ENCODE measurements at places on chromosomes 5 and 9.
A peak's percentile ranks its signal among the peaks of the same experiment; 100 is the strongest.

DNA sequence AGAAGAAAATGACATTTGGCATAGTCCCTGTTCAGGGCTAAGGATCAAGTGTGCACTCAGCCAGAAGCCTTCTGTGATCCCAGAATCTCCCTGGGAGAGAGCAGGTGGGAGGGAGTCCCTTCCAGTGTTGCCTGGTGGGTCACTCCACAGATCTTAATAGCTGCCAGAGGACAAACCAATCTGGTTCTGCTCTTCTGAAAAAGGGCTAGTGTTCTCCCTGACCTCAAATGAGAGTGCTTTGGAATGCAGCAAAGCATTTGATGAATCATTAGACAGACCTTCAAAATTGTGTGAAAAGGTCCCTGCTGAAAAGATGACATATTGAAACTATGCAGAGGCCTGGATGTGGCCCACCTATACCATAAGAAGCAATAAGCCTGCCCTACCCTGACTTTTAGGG is 339.7 kb downstream of the TMEM232 start:
- no peak for DNase-seq

GRCh38 chr5:124399426-124399961 is 346.9 kb downstream of the ZNF608 start:
- DNase-seq = no peak

- peak; percentile 18 for DNase-seq
Observed at GRCh38 chr5:168159425-168159824, 132.0 kb upstream of the WWC1 start.

GRCh38 chr5:172223901-172224873 is 30.2 kb downstream of the EFCAB9 start:
- DNase-seq = no peak

GRCh38 chr9:72300873-72301272 is 64.1 kb downstream of the ZFAND5 start:
- no peak for DNase-seq

- no peak for DNase-seq
Observed at GRCh38 chr9:106880863-106881262, 17.9 kb downstream of the ZNF462 start.

- no peak for DNase-seq
Observed at GRCh38 chr5:56712895-56713591, 102.3 kb upstream of the MAP3K1 start.

GRCh38 chr5:74973694-74974093 is 78.7 kb downstream of the GCNT4 start:
- DNase-seq = no peak

- DNase-seq = no peak
Observed at GRCh38 chr5:120778491-120779484, 314.7 kb downstream of the PRR16 start.

DNA sequence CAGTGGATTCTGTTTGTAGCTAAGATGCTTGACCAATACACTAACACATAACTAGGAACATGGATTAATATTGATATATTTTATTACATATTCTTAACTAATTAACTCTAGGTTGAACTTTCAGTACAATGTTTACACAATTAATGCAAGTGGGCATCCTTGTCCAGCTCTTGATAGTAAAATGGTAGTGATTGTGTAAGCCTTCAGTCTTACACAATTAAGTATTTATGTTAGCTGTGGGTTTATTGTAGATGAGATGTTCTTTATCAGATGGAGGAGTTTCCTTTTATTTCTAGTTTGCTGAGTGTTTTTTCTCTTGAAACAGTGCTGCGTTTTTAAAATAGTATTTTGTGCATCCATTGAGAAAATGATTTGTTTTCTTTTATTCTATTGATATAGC is 1210.8 kb downstream of the CDH12 start:
- DNase-seq = no peak

- no peak for DNase-seq
Observed at GRCh38 chr5:146622391-146622790, 106.4 kb upstream of the GPR151 start.

DNA sequence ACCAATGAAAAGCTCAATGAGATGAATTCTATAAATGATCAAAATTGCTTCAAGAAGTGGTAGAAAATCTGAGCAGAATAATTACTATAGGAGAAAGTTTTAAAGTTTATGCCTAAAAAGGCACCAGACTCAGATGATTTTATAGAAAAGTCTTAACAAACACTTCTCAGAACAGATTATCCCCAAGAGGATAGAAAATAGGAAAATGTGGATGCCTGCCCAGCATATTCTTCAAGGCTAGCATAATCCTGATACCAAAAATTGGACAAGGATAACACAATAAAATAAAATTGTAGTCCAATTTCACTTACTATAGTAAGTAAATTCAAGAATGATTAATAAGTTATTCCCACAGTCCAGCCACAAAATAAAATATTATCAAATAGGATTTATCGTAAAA is 397.0 kb downstream of the NR2F1-AS1 start:
- DNase-seq = no peak

DNA sequence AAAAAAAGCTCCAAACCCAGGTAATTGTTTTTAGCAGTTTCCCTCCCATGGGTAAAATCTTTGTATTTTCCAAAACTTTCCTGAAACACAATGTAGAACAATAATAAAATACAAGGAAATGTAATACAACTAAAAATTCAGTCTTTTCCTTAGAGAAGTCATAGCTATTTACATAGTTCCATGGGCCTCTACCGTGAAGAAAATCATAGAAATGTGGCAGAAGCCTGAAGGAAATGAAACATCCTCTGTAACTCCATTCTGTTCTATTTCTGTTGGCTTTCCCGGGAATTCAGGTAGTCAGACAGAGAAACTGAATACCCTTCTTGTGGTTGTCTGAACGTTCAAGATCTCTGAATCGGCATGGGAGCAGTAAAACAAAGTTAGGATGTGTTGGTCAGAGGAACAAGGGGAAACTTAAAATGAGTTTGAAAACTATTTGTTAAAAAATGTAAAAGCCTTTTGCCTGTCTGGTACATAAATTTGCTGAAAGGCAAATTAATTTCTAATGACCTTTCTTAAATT is 202.4 kb upstream of the ZNF608 start:
- no peak for DNase-seq

- no peak for DNase-seq
Observed at GRCh38 chr5:169052207-169052606, 248.7 kb downstream of the SLIT3 start.

DNA sequence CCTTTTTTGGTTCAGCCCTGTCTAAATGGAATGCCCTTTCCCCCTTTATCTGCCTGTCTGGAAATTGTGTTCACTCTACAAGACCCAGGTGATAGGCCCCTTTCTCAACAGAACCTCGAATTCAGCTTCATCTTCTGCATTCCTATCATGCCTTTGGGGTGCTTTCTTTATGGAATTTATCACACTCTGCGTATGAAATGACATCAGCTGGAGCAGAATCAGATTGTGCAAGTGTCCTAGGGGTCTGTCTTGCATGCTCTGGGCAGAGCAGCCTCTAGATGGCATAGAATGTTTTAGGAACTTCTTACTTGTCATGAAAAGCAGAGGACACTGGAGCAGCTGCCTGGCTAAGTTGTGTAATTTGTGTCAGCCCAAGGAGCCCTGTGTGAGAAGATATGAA is 84.9 kb downstream of the ISL1 start:
- no peak for DNase-seq

GRCh38 chr5:83095957-83096539 is 18.7 kb downstream of the XRCC4 start:
- DNase-seq = no peak

GRCh38 chr5:33848554-33848953 is 43.2 kb downstream of the ADAMTS12 start:
- no peak for DNase-seq

DNA sequence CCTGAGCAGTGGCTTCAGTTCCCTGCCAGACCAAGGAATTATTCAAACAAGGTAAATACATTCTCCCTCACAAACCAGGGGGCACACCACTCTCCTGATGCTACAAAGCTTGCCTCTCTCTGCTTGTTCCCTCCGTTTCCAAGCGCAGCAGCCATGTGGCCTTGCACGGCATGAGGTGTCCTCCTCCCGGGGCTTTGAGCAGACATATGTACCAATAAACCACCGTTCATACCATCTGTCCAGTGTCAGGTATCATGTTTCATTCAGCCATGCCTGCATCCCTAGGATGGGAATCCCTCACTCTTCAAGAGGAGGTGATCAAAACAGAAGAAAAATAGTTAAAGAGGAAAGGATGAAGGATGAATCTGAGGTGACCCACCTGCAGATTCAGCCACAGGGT is 282.7 kb downstream of the ENC1 start:
- peak; percentile 41 for DNase-seq

GRCh38 chr9:16307626-16308195 is 562.8 kb downstream of the BNC2 start:
- no peak for DNase-seq

All from NCI-H526 (cell line).